CD4-positive, alpha-beta memory T cell (primary cell): ENCODE measurements at places on chromosomes 2 and 18.
A peak's percentile ranks its signal among the peaks of the same experiment; 100 is the strongest.

- DNase-seq: no peak
Observed at GRCh38 chr2:17916584-17916983, 38.1 kb downstream of the KCNS3 start.

DNA sequence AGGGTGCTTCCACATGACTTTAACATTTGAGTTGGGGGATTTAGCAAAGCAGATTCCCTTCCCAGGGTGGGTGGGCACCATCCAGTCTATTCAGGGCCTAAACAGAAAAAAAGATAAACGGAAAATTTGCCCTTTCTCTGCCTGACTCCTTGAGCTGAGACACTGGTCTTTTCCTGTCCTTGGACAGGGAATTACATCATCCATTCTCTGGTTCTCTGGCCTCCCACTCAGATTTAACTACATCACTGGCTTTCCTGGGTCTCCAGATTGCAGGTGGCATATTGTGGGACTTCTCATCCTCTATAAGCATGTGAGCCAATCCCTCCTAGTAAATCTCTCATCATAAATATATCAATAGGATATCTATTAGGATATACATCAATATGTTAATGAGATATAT, 25.8 kb downstream of the CAPN13 start:
- no peak for DNase-seq

- no peak for DNase-seq
Observed at GRCh38 chr2:113123726-113124125, 3.7 kb upstream of the IL1RN start.

GRCh38 chr2:234304950-234305349, 191.9 kb downstream of the ARL4C start:
- DNase-seq: no peak

GRCh38 chr2:31397094-31397493, 17.4 kb downstream of the XDH start:
- DNase-seq: no peak

DNA sequence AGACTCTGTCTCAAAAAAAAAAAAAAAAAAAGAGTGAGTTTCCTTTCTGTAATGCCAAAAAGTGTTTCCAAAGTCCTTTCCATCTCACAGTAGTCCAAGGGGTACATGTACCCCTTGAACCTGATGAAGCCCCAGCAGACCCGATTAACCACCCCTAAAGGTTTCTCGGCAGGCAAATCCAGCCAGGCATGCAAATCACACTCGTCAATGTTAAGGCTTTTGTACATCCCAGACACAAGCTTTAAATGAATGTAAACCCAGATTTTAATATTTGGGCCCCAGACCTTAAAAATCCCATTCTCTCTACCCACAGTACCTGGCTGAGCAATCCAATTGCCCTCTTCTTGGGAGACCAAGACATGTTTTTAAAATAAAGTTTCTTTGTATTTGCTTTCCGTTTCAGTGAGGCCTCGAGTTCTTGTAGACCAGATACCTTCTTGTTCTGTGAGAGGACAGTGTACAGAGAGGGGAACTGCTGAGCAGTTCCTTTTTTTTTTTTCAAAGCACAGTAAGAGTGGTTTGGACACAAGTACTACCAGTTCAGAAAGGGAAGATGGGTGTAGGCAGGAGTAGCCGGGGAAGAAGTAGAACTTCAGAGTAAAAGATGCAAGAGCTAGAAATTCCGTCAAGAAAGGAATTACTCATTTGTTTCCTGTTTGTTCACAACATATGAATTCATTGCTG, at the start of gene NLRC4:
Gene NLRC4, minus strand, starts transcription at position 465 of the 684 bp plus-strand sequence. CDS start 8,111 bp downstream, outside the sequence.
- DNase-seq: no peak

DNA sequence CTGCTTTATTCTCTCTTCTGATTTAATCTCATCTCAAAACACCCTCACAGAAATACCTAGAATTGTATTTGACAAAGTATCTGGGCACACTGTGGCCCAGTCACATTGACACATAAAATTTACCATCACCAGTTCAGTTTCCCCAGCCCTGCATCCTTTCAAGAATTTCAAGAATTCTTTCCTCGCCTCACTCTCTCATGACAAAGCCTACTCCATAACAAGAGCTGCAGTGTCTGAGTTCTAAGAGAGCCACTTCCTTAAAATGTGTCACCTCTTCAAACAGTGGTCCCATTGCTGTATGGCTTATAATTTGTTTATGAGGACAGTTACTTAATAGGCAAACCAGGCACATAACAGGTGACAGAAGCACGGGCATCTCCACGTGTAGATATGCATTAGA, 90.9 kb upstream of the STK39 start:
- DNase-seq: no peak

DNA sequence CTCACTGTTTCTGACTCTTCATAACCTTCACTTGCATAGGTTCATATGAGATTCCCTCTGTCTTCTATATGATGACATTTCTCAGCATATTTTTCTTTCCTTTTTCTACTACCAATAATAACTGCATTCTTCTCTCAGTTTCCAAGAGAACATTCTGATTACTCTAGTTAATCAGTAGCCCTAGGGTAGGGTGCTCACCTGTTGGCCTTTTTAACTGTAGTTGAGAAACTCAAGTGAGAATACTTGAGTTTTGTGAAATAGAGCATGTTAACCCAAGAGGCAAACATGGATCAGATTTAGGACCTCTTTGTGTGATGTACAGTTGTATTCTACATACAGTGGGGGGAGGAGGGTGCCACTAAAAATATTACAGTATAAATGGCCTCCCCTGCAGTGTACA, 308.0 kb downstream of the CMPK2 start:
- DNase-seq: no peak

- no peak for DNase-seq
Observed at GRCh38 chr2:161710131-161710915, 86.1 kb downstream of the SLC4A10 start.

DNA sequence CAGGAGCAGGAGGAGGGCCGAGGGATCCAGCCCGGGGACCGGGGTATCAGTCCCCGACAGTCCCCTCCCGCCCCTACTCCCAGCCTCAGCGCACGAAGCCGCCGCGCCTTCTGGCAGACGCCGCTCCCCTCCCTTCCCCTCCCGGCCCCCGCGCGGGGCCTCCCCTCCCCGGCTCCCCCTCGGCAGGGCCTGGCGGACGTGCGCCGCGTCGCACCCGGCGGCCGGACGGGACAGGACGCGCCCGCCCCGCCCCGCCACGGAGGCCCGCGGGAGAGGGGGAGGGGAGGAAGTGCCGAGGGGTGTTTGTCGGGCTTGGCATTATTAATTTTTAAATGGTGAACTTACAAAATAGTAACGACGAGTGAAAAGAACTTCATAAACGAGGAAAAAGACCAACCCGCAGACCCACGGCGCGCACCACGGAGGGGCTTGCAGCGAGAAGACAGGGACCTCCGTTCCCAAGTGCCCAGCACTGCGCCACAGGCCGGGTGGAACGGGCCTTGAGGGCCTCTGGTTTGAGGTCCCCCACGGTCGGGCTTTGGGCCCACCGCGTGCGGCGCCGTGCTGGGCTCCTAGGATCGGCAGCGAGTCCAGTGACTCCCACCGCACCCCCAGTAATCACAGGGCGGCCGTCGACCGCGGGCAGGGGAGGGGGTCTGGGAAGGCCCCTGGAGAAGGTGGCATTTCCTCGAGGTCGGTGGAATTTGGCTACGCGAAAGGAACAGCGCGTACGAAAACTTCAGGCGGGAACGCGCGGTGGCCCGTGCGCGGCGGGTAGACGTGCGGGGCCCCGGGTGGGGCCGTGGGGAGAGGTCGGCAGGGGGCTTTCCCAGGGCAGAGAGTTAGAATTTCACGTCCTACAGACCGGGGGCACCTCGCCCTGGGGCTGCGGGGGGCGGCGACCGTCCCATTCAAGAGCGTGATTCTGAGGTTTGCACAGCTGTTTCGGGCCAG, 954 bp upstream of the CTDSP1 start:
- DNase-seq: peak; percentile 75

DNA sequence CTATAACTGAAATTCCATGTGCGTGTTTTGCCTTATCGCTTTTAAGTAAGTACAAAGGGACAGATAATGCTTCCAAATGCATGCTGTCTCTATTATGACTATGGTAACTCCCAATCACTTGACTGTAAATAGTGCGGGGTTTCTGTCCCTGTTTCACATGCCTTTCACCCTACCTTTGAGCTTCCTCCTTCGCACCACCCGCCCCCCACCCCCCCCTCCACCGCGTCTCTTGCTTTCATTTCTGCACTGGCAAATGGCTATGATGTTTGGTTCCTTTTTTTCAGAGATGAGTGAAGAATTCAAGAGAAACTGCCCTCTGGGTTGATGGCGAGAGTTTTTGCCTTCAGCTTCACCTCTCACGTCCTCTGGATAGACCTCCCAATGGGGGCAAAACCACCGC, 25.0 kb upstream of the SPP2 start:
- DNase-seq: peak; percentile 39

DNA sequence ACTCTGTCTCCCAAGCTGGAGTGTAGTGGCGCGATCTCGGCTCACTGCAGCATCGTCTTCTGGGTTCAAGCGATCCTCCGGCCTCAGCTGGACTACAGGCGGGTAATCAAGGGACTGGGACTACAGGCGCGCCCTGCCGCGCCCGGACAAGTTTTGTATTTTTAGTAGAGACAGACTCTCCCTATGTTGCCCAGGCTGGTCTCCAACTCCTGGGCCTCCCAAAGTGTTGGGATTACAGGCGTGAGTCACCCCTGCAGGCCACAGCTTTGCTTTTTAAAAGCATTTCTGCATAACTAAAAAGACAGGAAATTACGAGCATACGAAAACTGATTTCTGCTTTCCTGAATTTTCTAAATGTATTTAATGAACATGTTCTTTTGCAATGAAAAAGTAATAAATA, 916 bp upstream of the OSBPL1A start:
- DNase-seq: no peak

GRCh38 chr2:184654945-184655344, 56.6 kb downstream of the ZNF804A start:
- no peak for DNase-seq

DNA sequence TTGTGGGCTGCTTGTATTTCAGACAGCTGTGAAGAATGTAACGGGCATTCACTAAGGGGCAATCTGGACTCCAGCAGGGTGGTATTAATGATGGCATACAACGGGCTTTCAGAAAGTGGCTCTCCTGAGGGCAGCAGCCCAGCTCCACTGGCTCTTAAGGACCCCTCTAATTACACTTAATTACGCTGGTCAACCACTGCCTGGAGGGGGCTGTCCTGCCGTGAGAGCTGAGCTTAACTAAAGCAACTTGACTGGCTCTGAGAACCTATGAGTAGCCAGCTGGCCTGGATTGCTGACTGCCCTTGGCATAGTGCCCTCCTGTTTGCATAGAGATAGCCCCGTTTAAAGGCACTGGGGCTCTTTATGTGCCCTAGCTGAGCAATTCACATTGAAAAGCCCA, 3.8 kb downstream of the LIPG start:
- no peak for DNase-seq

- DNase-seq: no peak
Observed at GRCh38 chr18:1513519-1513918, 608.8 kb downstream of the ADCYAP1 start.

- no peak for DNase-seq
Observed at GRCh38 chr18:33034945-33035344, 262.1 kb upstream of the KLHL14 start.
